ENCODE measurements at places on chromosomes 3 and 15.

DNA sequence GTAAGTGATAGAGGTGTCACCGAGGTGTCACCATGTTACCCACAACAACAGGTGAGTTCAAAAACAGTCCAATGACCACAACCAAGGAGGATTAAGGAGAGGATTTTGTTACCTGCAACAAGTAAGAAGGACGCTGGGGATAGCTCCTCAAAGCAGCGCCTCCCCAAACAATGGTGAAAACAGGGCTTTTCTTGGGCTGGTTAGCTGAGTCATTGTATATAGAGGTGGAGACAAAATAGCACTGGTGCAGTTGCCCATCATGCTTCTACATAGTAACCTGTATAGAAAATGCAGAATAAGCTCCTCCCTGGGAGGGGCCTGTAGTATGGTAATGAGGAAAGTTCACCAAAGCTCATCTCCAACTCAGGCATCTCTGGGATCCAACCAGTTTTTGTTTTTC lies 116.9 kb upstream of the EIF1B start:
- H3K27ac ChIP-seq, result no peak overlapping the region
- H3K27me3 ChIP-seq, result no peaks in the 10 kb centered on the region
- H3K4me3 ChIP-seq, result no peak overlapping the region
- no peak for DNase-seq
- no peaks in the 10 kb centered on the region for H3K4me1 ChIP-seq
- H3K36me3 ChIP-seq, result no peaks in the 10 kb centered on the region

GRCh38 chr3:110343945-110344344 lies 727.7 kb upstream of the NECTIN3 start:
- H3K36me3 ChIP-seq, result no peaks in the 10 kb centered on the region
- no peak for DNase-seq
- no peak overlapping the region for H3K27ac ChIP-seq
- H3K27me3 ChIP-seq, result no peaks in the 10 kb centered on the region

- peak overlapping the region; percentile 61 for H3K4me3 ChIP-seq
- H3K4me1 ChIP-seq, result peaks cover 67% of the 10 kb centered on the region
- peak; percentile 58 for DNase-seq
- H3K27me3 ChIP-seq, result no peaks in the 10 kb centered on the region
- H3K27ac ChIP-seq, result peak overlapping the region; percentile 96
Observed at GRCh38 chr15:94297558-94297957, 66.2 kb downstream of the MCTP2 start.

DNA sequence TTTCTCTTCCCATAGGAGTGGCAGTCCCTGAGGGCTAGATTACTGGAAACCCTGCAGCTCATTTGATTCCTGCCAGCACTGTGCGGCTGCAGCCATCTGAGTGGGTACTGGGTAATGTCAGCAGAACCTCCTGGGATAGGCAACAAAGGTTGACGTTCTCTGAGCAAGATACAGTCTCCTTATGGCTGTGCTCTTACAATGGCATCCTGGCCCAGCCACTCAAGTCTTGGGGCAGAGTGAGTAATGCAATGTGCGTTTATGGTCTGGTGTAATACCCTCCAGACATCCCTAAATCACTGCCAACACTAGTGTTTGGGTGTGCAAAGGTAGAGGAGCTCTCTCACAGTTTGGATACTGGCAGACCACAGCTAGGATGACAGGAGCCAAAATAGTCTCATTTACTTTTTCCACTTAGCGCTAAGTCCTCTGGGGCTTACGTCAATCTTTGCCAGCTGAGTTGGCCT lies 775.8 kb downstream of the ZNF385D start:
- no peaks in the 10 kb centered on the region for H3K4me1 ChIP-seq
- DNase-seq, result no peak
- H3K36me3 ChIP-seq, result no peaks in the 10 kb centered on the region
- no peak overlapping the region for H3K27ac ChIP-seq

DNA sequence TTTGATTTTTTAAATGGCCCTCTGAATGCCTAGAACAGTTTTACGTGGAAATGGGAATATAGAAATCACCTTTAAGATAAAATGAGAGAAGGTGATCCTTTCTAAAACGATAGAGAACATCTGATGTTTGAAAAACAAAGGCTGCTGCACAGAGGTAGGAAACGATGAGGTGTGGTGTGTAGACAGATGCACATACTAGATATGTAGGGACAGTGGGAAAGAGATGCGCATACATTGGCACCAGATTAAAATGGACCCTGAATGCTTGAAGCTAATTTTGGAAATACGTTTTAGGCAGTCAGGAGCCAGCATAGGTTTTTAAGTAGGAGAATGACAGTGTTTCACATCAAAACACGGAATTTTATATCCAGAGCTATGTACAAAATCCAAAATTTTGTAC lies 29.0 kb downstream of the MAP6D1 start:
- H3K27me3 ChIP-seq, result no peaks in the 10 kb centered on the region
- H3K27ac ChIP-seq, result no peak overlapping the region
- DNase-seq, result no peak
- H3K36me3 ChIP-seq, result peaks cover 19% of the 10 kb centered on the region
- H3K4me3 ChIP-seq, result no peak overlapping the region

DNA sequence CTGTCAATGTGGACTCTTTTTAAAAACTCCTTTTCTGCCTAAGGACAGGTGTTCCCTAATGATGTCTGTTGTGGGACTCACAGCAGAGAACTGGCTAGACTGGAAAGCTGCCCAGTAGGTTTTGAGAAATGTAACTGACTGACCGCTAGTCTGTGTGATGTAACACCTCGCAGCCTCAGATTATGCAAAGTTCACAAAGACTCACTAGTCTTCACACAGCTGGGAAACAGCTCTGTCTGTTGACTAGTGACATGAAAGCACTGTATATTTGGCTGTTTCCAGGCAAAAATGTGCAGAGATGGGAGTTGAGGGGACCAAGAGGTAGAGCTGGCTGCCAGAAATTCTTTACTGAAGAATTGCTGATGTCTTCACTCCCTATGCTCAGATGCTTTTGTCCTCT lies 10.3 kb downstream of the PDZRN3 start:
- no peaks in the 10 kb centered on the region for H3K36me3 ChIP-seq
- no peak overlapping the region for H3K4me3 ChIP-seq
- DNase-seq, result no peak
